ENCODE measurements at places on chromosomes 7 and 10.

GRCh38 chr10:72312865-72313391 is 39.2 kb downstream of the DDIT4 start:
- no peak for DNase-seq

GRCh38 chr7:81175275-81175940 is 256.6 kb upstream of the SEMA3C start:
- no peak for DNase-seq

DNA sequence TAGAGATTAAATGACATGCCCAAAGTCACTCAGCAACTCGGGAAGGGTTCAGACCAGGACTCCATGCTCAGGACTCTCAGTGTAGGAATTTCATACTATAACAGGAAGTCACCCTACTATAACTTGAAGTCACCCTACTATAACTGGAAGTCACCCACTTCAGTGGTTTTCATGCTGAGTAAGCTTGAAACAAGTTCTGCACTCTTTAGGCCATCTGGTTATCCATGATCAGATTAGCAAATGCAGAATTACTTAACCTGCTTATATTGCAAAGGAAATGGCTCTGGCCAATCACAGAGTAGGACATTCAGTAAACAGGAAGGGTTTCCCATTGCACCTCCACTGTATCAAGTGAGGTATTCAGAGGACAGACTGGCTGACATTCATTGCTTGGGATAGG is 1240.4 kb downstream of the GATA3 start:
- no peak for DNase-seq

DNA sequence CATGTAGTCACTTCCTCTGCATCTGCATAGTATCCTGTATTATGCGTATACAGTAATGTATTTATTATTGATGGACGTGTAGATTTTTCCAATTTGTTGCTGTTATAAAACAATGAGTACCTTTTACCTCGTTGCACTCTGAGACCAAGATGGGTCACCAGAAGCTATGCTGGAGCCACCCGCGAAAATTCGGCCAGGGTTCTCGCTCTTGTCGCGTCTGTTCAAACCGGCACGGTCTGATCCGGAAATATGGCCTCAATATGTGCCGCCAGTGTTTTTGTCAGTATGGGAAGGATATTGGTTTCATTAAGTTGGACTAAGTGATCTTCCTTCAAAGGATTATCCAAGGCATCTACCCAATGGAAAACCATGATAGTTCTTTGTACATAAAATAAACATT is 1.0 kb downstream of the PSMC2 start:
- DNase-seq: no peak

DNA sequence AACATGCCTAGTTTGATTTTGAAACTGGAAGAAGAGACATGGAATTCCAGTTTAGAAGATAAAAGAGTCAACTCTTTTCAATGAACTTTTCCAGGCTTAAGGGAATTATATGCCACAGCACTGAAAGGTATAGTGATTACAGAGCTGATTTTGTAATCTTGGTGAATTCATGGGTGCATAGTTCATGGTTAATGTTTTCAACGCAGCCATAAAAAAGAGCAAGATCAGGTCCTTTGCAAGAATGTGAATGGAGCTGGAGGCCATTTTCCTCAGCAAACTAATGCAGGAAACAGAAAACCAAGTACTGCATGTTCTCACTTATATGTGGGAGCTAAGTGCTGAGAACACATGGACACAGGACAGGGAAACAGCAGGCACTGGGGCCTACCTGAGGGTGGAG is 94.2 kb downstream of the CUBN start:
- DNase-seq: no peak

- no peak for DNase-seq
Measured at GRCh38 chr10:69505636-69506318, 54.5 kb downstream of the TSPAN15 start.
